Activated CD8-positive, alpha-beta memory T cell treated with anti-CD3 and anti-CD28 coated beads, Interleukin-2, amount 10 ng/mL, durations not matched to agents 7 days and 5 days (primary cell): ENCODE measurements at places on chromosomes 11 and 22. TPM values are rescaled to one million over a fixed set of nuclear protein-coding genes. Genes with fewer than 3 reads are reported as not detected.

ADAMTS15 gene
- total RNA-seq = not detected

MYO18B gene
- total RNA-seq = 6.1 TPM

APOL6 gene
- 65.2 TPM for total RNA-seq

CRYBB2 gene
- not detected for total RNA-seq

OR2AG1 gene
- not detected for total RNA-seq

CD3E gene
- 526 TPM for total RNA-seq

DNA sequence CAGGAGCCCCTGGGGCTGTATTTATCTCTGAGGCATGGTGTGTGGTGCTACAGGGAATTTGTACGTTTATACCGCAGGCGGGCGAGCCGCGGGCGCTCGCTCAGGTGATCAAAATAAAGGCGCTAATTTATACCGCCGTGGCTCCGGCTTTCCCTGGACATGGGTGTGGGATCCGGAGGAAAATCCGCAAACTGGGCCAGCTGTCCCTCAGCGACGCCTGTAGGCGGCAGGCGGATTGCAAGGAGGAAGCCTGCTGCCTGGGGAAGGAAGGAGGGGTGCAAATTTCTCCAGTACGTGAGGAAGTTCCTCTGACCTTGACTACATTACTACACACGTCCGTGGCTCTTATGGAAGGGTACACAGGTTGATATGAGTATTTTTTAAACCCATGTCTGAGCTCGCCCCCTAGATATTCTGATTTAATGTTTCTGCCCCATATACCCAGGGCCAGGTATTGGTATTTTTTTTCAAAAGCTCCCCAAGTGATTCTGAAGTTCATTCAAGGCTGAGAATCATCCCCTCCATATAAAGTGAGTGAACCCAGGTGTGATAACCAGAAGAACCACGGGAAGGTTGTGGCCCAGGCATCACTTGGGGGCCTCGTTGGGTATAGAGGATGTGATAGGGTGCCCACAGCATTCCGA lies 2.8 kb downstream of the MYOD1 start:
- DNase-seq = no peak

GRCh38 chr22:43945632-43946383 lies 9.4 kb upstream of the SAMM50 start:
- DNase-seq = peak; percentile 80

DNA sequence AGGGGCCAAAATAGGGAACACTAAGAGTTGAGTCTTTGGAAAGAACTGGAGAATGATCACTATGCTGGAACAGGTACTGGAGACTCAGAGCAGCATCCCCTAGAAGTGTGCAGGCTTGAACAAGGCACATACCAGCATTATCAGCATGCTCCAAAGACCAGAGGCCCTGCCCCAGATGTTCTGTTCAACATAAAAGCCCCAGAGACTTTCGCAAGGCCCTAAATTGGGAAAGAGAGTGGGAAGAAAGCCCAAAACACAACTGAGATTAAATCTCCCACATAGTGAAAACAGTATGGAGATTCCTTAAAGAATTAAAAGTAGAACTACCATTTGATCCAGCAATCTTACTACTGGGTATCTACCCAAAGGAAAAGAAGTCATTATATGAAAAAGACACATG lies 9.4 kb downstream of the CNGA4 start:
- DNase-seq = no peak

GRCh38 chr11:72406540-72407527 lies 27.5 kb downstream of the CLPB start:
- peak; percentile 25 for DNase-seq

- peak; percentile 57 for DNase-seq
Measured at GRCh38 chr11:13210424-13210823, 67.2 kb upstream of the BMAL1 start.

GRCh38 chr22:49290711-49291110 lies 537.0 kb downstream of the BRD1 start:
- DNase-seq = no peak

- DNase-seq = no peak
Measured at GRCh38 chr11:26188554-26188953, 143.4 kb upstream of the ANO3 start.

DNA sequence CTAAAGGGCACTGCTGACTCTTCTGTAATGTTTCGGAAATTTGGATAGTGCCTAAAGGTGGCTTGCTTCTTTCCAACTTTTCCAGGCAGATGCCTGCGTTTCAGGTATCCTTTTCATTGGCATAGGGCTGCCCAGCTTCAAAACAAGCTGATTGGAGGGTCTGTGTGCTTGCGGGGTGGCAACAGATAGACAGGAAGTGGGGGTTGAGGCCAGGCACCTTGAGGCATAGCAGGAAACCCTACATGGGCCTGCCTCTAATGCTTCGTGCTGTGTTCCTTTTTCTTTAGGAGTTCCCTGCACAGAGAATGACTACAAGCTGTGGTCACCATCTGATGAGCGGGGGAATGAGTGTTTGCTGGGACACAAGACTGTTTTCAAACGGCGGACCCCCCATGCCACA lies 92.2 kb upstream of the SORL1-AS1 start:
- peak; percentile 67 for DNase-seq

GRCh38 chr22:40627612-40628011 lies 8.9 kb downstream of the MRTFA start:
- DNase-seq = no peak

DNA sequence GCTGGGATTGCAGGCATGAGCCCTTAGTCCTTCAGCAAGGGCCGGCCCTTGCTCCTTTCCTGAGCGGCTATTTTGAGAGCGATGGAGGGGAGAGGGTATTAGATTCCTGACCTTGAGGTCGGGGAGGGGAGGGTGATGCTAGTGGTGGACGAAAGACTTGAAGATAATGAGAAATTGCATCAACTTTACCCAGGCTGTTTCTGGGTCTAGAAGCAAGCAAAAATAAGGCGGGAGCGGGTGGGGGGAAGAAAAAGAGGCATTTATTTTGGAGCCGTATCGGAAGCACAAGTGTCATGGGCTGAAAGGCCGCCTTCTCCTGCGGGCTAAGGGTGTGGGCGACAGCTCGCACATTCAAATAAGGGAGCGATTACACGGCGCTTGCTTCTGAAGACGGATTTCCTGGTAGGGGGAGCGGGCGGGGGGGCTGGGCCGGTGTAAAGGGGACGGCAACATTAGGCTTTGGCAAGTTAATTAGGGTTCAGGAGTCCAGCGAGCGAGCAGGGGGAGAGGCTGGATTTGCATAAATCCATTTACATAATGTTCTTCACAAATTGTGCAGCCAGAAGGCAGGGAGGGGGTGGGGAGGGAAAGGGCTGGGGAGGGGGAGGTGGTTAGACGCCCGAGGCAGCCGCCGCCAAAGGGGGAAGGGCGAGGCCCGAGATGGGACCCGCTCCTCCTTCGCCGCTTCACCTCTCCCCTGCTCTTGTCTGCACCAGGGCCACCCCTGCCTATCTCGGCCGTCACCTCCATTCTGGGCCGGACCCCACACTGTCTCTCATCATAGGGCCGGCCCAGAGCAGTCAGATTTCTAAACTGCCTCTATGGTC lies 245.9 kb downstream of the MIAT start:
- no peak for DNase-seq

- no peak for DNase-seq
Measured at GRCh38 chr22:44659140-44659539, 42.9 kb upstream of the PRR5 start.

DNA sequence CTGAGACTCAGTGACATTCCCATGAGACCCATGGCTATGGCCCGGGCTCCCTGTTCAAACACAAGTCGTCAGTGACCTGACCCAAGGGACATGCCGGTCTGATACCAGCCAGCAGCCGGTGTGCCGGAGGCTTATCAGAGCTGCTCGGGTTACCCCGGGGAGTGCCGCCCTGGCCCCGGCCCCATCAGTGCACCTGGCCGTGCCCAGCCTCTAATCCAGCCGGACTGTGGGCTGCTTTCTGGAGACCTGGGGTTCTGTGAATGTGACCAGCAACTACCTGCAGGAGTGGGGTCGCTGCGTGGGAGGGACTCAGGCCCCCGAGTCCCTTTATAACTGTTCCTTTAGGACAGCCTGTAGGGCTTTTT lies 52.7 kb downstream of the LINC01488 start:
- no peak for DNase-seq

DNA sequence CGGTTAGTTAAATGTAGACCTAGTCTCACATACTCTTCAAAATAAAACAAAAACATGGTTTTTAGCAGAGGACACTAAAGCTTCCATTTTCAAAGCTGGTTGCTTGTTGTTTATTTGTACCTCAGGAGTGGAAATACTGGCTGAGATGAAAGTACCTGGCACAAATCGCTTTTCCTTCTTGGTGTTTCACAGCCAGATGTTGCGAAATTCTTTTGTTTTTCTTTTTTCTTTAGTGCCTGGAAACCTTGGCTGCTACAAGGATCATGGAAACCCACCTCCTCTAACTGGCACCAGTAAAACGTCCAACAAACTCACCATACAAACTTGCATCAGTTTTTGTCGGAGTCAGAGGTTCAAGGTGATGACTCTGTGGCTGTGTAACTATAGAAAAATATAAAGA lies 48.3 kb downstream of the KREMEN1 start:
- DNase-seq = no peak

DNA sequence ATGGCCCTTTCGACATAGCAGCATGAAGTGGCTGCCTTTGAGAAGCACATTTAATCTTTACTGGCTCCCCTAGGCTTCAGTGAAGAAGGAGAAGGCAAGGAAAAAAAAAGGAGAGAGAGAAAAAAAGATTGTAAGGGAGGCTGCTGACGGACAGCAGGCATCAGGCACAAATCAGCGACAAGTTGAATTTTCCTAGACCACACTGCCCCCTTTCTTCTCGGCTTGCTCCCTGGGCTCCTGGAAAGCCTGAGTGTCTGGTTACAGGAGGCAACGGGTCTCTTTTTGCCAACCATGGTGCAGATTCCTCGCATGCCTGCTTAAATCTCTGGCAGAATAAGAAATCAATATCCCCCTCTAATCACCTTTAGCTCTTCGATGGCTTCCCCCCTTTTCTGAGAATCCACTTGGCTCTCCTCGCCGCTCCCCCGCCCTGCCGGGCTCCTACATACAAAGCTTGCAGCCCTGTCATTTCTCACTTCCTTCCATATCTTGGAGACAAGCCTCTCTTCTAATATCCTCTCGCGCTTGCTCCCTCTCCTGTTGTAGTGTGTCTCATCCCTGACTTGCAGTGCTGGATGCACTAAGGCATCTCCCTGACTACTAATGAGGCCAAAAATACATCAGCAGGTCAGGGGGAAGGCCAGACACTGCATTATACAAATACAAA lies 14.3 kb downstream of the BLID start:
- DNase-seq = no peak

GRCh38 chr11:22851477-22851876 lies 8.8 kb downstream of the CCDC179 start:
- DNase-seq = no peak

- DNase-seq = no peak
Measured at GRCh38 chr22:20639750-20640149, 132.3 kb downstream of the MED15 start.

DNA sequence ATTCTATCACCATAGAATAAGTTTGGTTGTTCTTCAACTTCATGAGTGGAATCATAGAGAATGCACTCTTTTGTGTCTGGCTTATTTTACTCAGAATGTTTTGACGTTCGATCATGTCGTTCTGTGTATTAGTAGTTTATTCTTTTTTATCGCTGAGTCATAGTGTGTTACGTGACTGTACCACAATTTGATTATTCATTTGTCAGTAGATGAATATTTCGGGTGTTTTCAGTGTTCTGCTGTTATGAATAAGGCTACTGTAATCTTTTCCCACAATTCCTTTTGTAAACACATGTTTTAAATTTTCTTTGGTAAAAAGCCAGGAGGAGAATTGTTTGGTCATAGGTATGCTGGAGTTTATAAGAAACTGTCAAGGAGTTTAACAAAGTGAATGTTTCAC lies 279.9 kb upstream of the B3GAT1 start:
- no peak for DNase-seq

DNA sequence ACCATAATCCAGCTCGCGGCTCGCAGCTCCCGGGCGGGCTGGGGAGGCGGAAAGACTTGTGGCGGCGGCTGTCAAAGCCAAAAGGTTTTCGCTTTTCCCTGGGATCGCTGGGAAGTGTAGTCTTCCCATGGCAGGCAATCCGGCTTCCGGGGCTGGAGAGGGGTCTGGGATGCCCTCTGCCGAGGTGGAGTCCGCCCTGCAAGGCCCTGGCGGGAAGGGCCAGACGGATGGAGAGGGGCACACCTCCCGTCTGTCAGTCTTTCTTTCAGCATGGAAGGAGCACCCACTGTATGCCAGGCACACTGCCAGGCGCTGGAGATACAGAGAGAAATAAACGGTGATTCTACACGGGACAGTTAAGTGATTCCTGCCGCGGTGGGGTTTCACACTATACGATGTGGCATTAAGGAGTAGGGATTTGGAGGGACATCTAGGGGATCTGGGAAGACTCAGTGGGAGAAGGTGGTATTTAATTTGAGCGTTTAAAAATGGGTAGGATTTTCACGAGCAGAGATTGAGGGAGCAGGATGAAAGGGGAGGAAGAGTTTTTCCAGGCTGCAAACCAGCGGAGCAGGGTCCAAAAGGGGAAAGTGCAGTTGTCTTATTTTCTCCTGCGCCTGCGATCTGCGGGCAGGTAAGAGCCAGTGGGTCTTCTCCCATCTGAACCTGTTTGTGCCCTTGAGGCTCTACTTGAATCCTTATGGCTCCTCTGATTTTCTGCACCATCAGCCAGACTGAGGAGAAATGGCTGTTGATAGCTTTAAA lies at the start of gene BACE1:
Gene BACE1 (minus strand): TSS at position 60 of the 765 bp plus-strand sequence. CDS start 461 bp downstream, outside the sequence.
- no peak for DNase-seq

- DNase-seq = no peak
Measured at GRCh38 chr11:133710681-133711240, 134.6 kb downstream of the SPATA19 start.

- DNase-seq = no peak
Measured at GRCh38 chr11:44363116-44363515, 53.2 kb upstream of the ALX4 start.

DNA sequence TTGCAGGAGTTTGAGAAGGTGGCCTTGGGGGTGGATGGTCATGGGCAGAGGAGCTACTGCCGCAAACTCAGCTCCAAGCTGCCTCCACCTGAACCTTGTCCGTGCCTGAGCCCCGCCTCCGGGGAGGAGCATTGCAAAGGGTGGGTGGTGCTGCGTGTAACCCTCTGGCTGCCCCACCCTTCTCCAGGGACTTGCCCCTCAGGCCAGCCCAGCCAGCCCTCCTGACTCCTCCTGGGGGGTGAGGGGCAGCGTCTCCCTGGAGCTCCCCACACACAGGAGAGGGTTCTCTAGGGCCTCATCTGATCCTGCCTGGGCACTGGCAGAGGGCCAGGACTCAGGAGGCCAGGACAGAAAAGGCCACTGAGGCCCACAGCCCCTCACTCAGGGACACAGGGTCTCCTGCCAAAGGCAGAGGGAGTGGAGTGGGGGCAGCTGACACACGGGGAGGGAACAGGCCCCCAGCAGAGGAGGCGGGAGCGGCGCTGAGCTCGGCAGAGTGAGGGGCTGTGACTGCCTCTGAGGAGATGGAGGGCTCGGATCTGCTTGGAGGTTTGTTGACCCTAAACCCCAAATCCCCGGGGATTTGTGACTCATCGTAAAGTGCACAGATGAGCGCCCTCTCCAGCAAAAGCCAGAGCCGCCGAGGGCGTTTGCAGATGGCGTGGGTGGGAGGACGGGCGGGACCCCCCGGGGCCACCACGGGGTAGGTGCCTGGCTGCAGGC lies 12.8 kb downstream of the BRSK2 start:
- DNase-seq = no peak
